ENCODE measurements at places on chromosomes 5 and 9.

- peak; percentile 45 for DNase-seq
Measured at GRCh38 chr9:37676411-37676830, 25.7 kb downstream of the FRMPD1 start.

DNA sequence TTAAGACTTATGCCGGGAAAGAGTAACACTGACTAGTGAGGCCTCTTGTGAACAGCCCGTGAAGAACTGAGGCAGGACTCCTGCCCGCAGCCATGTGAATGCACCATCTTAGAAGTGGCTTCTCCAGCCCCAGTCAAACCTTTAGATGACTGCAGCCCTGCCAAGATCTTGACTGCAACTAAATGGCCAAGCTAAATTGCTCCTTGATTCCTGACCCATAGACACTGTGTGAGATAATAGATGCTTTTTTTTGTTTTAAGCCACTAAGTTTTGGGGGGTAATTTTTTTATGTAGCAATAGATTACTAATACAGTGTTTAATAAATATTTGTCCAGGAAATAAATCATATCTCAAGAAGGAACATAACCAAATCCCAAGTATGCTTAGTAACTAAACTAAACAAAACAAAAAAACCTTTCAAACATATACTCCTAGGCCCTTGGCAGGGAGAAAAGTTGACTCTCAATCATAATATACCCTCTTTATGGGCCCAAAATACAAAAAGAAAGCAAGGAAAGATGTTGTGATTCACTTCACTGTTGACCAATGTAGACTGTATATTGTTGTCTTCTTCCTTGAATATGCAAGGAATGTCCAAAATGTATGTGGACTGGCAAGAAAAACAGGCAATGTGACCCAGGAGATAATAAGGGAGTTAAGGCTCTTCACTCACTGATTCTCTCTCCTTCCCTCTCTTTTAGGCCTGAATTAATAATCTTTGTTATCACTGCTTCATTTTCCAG, 79.7 kb upstream of the ZNF366 start:
- DNase-seq = no peak

- no peak for DNase-seq
Measured at GRCh38 chr5:169956756-169957155, 23.5 kb downstream of the INSYN2B start.

DNA sequence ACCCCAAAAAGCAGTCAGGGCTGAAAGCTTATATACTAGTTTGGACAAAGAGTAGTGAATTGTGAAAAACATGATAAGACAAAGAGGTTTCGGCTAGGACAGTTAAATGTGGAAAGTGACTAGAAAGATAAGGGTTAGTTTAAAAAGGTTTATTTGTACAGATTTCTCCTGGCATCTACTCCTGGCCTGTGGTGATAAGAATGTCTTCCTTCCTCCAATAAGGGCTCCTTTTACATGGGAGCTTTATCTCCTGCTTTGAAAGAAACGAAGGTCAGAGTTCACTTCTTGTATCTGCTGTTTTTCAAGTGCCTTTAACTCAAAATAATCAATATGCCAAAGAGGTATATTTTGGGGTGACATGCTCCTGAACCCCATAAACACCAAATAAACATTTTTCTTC, 776.1 kb upstream of the COX7C start:
- no peak for DNase-seq

GRCh38 chr9:134375011-134375390, 48.7 kb downstream of the RXRA start:
- no peak for DNase-seq

GRCh38 chr9:133449760-133450159, 10.0 kb upstream of the CACFD1 start:
- DNase-seq = no peak

- no peak for DNase-seq
Measured at GRCh38 chr5:145848854-145849253, 13.7 kb upstream of the PRELID2 start.

DNA sequence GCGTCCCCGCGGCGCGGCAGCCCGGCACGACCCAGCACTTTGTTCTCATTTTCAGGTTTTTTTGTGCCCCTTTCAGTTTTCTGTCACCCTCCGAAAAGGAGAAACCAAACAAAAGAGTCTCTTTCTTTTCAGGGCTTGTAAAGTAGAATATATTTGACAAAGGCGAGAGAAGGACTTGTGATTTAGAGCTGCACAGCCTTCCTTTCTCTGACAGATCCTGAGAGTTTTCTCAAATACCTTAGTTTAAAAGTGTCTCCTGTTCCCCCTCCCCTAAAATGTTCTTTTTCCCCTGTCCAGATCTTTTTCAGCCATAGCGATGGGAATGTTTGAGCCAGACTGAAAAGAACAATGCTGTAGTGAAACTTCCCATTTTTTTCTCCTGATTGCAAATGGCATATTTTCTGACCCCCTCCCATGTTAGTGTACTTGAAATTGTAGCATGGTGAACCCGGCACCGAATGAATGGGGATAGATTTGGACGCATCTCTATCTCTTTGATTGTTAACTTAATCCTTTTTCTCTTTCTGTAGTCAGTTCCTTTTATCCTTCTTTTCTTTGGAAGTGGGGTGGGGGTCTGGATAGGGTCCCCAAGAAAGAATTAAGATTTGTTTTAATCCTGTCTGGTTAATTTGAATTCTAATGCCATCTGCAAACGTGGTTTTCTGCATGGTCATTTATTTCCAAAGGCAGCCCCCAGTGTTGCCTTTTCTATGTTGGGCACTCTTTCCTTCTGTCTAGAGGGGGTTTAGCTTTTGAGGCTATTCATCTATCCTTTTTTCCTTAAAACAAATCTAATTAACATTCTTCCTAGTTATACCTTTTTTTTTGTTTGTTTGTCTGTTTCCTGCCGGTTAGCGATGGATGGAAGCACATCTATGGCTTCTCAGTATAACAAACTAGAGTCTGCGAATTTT, 2.2 kb downstream of the ZSWIM6 start:
- DNase-seq = no peak

DNA sequence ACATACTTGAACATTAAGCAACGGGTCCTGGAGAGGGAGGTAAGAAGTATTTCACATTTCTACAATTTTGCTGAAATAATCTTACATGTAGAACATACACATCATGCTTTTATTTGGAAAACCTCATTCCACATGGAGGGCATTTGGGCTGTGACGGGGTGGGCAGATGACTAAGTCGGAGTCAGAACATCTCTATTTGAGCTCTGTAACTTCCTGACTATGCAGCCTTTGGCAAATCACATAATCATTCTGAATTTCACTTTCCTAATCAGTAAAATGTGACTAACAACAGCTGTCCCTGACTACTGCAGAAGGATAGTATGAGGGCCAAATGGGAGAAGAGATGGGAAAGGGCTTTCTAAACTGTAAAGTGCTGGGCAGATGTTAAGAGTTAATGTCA, 17.1 kb upstream of the IL6ST start:
- DNase-seq = no peak

DNA sequence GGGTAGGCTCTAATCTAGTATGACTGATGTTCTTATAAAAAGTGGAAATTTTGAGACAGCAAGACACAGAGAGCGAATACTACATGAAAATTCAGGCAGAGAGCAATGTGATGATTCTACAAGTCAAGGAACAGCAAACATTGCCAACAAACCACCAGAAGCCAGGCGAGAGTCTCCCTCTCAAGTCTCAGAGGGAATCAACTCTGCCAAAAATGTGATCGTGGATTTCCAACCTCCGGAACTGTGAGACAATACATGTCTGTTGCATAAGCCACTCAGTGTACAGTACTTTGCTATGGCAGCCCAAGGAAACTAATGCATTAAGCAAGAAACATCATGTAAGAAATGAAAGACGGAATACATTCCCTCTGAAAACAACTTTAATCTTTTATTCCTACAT, 52.1 kb upstream of the CCNG1 start:
- peak; percentile 44 for DNase-seq

- DNase-seq = no peak
Measured at GRCh38 chr9:132948482-132949050, 4.2 kb upstream of the TSC1 start.

GRCh38 chr5:3605298-3606010, 9.8 kb downstream of the IRX1 start:
- no peak for DNase-seq

DNA sequence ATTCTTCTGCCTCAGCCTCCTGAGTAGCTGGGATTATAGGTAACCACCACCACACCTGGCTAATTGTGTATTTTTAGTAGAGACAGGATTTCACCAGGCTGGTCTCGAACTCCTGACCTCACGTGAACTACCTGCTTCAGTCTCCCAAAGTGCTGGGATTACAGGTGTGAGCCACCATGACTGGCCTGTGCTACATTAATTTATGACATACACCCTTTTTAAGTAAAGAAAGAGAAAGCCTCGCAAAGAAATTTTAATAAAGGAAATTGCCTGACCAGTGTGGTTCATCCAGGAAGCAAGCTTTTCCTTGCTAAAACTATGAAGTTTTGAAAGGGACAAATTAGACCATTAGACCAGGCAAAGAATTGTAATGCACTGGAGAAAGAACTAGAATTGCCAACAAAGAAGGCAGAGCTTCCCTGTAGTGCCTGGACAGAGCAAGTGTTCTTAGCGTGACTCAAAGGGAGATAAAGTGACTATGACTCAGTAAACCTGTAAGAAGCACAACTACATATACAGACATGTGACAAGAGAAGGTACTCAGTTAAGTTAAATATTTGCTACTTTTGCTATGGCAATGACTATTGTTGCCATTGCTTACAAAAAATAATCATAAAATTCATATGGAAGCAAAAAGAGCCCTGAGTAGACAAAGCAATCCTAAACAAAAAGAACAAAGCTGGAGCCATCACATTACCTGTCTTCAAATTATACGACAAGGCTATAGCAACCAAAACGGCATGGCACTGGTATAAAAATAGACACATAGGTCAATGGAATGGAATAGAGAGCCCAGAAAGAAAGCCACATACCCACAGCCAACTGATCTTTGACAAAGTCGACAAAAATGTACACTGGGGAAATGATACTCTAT, 54.6 kb downstream of the FYB1 start:
- no peak for DNase-seq

DNA sequence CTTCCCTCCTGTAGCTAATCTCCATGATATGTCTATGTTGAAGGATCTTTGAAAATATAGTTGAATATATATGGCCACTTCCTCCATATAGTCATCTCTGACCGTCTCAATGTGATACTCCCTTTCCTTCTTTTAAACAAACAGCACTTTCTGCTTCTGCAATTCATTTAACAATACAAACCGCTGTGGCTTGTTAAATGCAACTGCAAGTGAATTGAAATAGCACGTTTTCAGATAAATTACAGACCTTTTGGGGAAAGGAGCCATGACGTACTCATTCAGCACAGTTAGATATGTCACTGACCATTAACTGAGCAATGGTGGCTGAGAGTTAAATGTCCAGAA, 82.5 kb downstream of the FBXO38 start:
- no peak for DNase-seq

DNA sequence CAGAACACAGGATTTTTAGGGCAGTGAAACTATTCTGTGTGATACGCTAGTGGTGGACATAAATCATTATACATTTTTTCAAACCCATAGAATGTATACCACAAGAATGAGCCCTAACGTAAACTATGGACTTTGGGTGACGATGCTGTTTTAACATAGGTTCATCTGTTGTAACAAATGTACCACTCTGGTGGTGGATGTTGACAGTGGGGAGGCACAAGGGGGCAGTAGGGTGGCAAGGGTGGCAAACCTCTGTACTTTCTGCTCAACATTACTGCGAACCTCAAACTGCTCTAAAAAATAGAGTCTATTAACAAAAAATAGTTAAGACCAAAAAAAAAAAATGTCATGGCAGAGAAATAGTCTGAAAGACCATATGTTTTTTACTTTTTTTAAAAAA, 9.1 kb upstream of the MVB12B start:
- no peak for DNase-seq

GRCh38 chr9:87620731-87621322, 105.1 kb upstream of the CTSL start:
- DNase-seq = no peak

DNA sequence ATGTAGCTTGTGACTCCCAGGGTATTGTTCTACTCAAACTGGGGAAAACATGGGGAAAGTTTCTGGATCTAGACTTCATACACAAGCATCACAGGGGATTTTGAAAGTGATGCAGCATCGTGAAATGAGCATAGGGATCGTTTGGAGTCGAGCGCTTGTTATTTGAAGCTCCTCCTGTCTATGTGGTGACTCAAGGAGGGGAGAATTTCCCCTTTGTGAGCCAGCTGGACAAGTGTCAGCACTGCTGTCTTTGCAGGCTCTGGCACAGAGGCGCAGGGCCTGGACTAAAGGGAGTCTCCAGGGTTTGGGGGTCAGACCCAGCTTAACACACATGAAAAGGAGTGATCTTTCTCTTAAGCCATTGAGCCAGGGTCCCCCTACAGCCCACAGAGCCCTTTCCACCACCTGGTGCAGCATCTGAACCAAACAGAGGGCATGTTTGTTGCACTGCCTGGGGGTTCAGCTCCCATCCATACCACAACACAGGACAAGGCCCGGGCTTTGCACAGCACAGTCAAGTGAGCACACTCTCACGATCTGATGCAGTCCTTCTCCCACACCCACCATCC, 51.0 kb downstream of the IRF1 start:
- DNase-seq = no peak

- no peak for DNase-seq
Measured at GRCh38 chr9:34171753-34172535, 6.9 kb upstream of the UBAP1 start.

DNA sequence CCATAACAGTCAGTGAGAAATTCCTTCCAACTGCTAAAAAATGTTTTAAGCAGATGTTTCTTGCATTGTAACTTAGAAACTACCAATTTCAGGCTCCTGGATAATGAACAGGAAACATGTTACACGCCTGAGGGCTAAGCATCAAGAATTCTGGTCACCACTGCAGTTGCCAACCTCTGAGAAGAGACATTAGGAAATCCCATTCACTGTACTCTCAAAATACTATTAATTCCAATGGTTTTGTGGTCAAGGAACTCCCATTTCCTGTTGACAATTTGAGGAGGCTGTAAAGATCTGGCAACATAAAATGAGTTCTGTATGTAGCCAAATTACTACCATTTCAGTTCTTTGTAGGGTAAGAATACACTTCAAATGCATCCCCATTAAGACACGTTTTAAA, 456.0 kb upstream of the MEF2C start:
- no peak for DNase-seq

DNA sequence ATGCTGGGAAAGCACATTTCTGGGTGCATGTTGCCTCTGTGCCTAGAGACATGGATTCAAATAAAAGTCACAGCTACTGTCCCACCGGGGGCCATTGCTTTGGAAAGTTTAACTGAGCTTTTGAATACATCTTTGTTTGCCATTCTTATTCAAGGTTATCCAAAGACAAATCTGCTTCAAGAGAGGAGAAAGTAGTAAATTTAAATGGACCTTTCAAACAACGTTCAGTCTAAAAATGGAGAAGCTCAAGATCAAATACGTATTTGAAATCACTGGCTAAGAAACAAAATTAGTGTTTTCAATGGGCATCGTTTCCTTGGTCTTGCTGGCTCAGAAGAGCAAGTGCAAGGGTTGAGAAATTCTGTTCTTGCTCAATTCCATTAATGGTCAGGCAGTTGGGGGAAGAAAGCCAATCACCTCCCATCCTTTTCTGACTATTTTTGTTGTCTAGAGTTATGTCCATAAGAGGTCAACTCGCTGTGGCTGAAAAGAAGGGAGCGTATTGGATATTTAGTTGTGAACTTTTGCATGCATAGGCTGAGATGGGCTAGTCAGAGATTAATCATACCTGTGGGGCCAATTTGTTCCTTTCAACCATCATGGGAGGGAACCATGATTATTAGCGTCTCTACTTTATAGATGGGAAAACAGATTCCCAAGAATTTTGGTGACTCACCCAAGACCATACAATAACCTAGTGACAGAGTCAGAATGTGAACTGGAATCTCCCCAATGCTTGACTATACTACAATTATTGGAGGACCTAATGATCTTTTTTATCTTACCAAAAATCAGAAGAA, 276.2 kb upstream of the TNC start:
- DNase-seq = no peak

All from occipital lobe (tissue), 3 donors.